ENCODE measurements at places on chromosomes 2 and 18. TPM values are rescaled to one million over a fixed set of nuclear protein-coding genes. Genes with fewer than 3 reads are reported as not detected.

- no peaks in the 10 kb centered on the region for H3K4me1 ChIP-seq
- no peaks in the 10 kb centered on the region for H3K36me3 ChIP-seq
- no peak overlapping the region for H3K27ac ChIP-seq
- H3K27me3 ChIP-seq = no peaks in the 10 kb centered on the region
- H3K4me3 ChIP-seq = no peak overlapping the region
- no peak for DNase-seq
These were observed 128.6 kb downstream of the KCTD1 start for GRCh38 chr18:26419746-26420145.

Gene CYP1B1
- total RNA-seq = 32.9 TPM

DNA sequence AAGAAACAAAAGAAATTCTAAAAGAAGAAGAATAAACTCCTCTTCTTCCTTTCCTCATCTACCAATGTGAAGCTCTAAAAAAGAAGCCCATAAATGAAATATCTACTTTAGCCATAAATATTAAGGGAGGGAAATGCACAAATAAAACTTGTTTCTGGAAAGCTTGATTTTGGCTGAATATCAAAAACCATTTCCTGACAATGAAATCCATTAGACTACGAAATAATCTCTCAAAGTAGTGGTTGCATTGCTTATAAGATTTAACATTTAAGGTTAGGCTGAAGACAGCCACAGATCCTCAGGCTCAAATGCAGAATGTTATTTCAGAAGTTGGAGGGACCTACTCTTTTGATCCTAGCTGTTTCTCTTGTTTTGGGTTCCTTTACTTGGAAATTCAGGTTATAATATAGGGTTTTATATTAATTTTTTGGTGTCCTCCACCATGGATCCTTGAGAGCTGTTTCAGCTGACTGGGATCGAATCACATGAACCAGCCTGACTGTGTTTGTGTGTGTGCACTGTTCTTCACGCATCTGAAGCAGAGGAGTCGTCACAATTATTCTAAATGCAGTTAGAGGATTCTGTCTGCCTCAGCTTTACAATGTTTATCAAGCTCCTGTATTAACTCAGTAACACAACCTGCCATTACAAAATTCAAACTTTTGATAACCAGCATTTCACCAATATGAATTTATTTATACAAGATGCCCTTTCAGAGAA, 474.8 kb downstream of the ARHGAP15 start:
- no peak overlapping the region for H3K27ac ChIP-seq
- H3K4me1 ChIP-seq = no peaks in the 10 kb centered on the region
- no peak for DNase-seq
- H3K27me3 ChIP-seq = no peaks in the 10 kb centered on the region

Gene GPR45
- total RNA-seq = not detected

Gene ALPI
- not detected for total RNA-seq

- no peak overlapping the region for H3K27ac ChIP-seq
- no peak for DNase-seq
- no peaks in the 10 kb centered on the region for H3K36me3 ChIP-seq
- no peaks in the 10 kb centered on the region for H3K27me3 ChIP-seq
- no peaks in the 10 kb centered on the region for H3K4me1 ChIP-seq
These were observed 4.0 kb downstream of the B4GALT6 start for GRCh38 chr18:31680433-31680811.

GRCh38 chr2:20507166-20507692, 60.4 kb downstream of the RHOB start:
- H3K4me3 ChIP-seq = no peak overlapping the region
- H3K36me3 ChIP-seq = no peaks in the 10 kb centered on the region
- no peak overlapping the region for H3K27ac ChIP-seq
- no peaks in the 10 kb centered on the region for H3K4me1 ChIP-seq

DNA sequence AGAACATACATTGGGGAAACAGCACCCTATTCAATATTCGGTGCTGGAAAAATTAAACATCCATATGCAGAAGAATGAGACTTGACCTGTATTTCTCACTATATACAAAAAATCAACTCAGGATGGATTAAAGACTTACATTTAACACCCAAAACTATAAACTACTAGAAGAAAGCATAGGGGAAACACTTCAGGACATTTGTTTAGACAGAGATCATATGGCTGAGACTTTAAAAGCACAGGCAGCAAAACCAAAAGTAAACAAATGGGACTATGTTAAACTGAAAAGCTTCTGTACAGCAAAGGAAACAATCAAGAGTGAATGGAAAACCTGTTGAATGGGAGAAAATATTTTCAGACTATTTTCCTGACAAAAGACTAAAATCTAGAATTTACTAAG, 1694.1 kb upstream of the CELF4 start:
- H3K27me3 ChIP-seq = no peaks in the 10 kb centered on the region
- DNase-seq = no peak
- no peak overlapping the region for H3K27ac ChIP-seq
- no peaks in the 10 kb centered on the region for H3K36me3 ChIP-seq

Gene OR6B2
- not detected for total RNA-seq

- no peak overlapping the region for H3K4me3 ChIP-seq
- DNase-seq = peak; percentile 73
- no peaks in the 10 kb centered on the region for H3K36me3 ChIP-seq
- no peaks in the 10 kb centered on the region for H3K27me3 ChIP-seq
- H3K4me1 ChIP-seq = no peaks in the 10 kb centered on the region
- no peak overlapping the region for H3K27ac ChIP-seq
These were observed 9.8 kb upstream of the ZNF397 start for GRCh38 chr18:35231052-35231451.

Gene TAF1B
- 21.6 TPM for total RNA-seq

GRCh38 chr2:155841442-155841841, 491.1 kb downstream of the NR4A2 start:
- H3K27ac ChIP-seq = no peak overlapping the region
- no peaks in the 10 kb centered on the region for H3K4me1 ChIP-seq
- no peak for DNase-seq
- H3K4me3 ChIP-seq = no peak overlapping the region

Gene KCNF1
- not detected for total RNA-seq

Gene RND3
- 98.0 TPM for total RNA-seq

- no peak overlapping the region for H3K27ac ChIP-seq
- H3K27me3 ChIP-seq = no peaks in the 10 kb centered on the region
- no peaks in the 10 kb centered on the region for H3K36me3 ChIP-seq
- H3K4me3 ChIP-seq = no peak overlapping the region
- DNase-seq = no peak
- no peaks in the 10 kb centered on the region for H3K4me1 ChIP-seq
These were observed 675.6 kb upstream of the CELF4 start for GRCh38 chr18:38241216-38241615.

- H3K27ac ChIP-seq = no peak overlapping the region
- H3K36me3 ChIP-seq = no peaks in the 10 kb centered on the region
- no peaks in the 10 kb centered on the region for H3K4me1 ChIP-seq
These were observed 419.0 kb upstream of the MMADHC start for GRCh38 chr2:150006591-150006990.

Gene COLEC12
- 14.7 TPM for total RNA-seq

GRCh38 chr2:223894968-223895367, 50.2 kb downstream of the WDFY1 start:
- H3K36me3 ChIP-seq = peaks cover 4% of the 10 kb centered on the region
- DNase-seq = no peak
- no peaks in the 10 kb centered on the region for H3K27me3 ChIP-seq
- no peak overlapping the region for H3K4me3 ChIP-seq
- H3K27ac ChIP-seq = no peak overlapping the region

GRCh38 chr2:238139196-238140039, 950 bp downstream of the KLHL30 start:
- H3K27ac ChIP-seq = no peak overlapping the region
- DNase-seq = no peak
- no peaks in the 10 kb centered on the region for H3K4me1 ChIP-seq
- no peaks in the 10 kb centered on the region for H3K27me3 ChIP-seq
- no peaks in the 10 kb centered on the region for H3K36me3 ChIP-seq

Gene GALNT5
- total RNA-seq = 0.16 TPM

- H3K4me1 ChIP-seq = no peaks in the 10 kb centered on the region
- H3K36me3 ChIP-seq = no peaks in the 10 kb centered on the region
- no peak for DNase-seq
These were observed 613 bp downstream of the COL5A2 start for GRCh38 chr2:189178726-189179569.

GRCh38 chr2:202541137-202541536, 93.6 kb upstream of the FAM117B start:
- DNase-seq = no peak
- H3K27ac ChIP-seq = no peak overlapping the region
- no peak overlapping the region for H3K4me3 ChIP-seq
- no peaks in the 10 kb centered on the region for H3K4me1 ChIP-seq

Gene HSBP1L1
- total RNA-seq = 38.3 TPM

DNA sequence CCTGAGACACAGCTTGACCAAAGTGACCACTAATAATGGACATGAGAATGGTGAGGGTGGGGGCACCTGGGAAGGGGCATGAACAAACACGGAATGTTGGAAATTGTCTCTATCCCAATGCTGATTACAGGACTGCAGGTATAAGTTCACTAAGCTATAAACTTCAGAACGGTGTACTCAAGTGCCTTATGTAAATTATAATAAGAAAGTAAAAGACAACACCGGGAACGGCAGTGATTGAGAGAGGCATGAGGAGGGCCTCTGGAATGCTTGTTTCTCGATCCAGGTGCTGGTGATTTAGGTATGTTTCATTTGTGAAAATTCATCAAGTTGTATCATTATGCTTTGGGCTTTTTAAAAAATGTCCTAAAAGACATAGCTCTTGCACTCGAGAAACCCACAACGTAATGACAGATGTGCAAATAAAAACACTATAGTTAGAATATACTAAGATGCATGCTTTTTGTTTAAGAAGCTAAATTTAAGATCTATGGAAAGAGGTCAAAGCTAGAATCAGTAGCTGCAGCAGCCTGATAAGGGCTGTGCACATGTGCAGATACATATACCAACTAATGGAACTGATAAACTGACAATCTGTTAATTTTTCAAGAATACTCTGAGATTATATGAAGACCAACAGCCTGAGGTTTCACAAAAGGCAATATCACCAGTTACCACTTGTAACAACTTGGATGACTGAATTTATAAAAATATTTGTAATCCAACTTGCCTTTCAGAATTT, 7.6 kb downstream of the HIBCH start:
- H3K4me3 ChIP-seq = no peak overlapping the region
- H3K27ac ChIP-seq = no peak overlapping the region
- DNase-seq = no peak
- no peaks in the 10 kb centered on the region for H3K27me3 ChIP-seq

Gene NPPC
- not detected for total RNA-seq

Gene UGT1A10
- not detected for total RNA-seq

GRCh38 chr2:44479127-44479887, 117.6 kb downstream of the CAMKMT start:
- H3K36me3 ChIP-seq = no peaks in the 10 kb centered on the region
- no peak overlapping the region for H3K27ac ChIP-seq
- H3K4me3 ChIP-seq = no peak overlapping the region
- H3K27me3 ChIP-seq = no peaks in the 10 kb centered on the region
